ENCODE measurements at places on chromosomes 1 and 21. TPM values are rescaled to one million over a fixed set of nuclear protein-coding genes. Genes with fewer than 3 reads are reported as not detected.

- no peak for DNase-seq
Observed at GRCh38 chr1:59556398-59556797, 258.4 kb upstream of the HOOK1 start.

GRCh38 chr1:162951553-162952315 lies 90.8 kb upstream of the CCDC190 start:
- DNase-seq = no peak

- DNase-seq = no peak
Observed at GRCh38 chr1:181623850-181624249, 140.5 kb downstream of the CACNA1E start.

CDA gene
- 1.8 TPM for total RNA-seq

TCEA3 gene
- total RNA-seq = 199 TPM

GRCh38 chr1:52579415-52579814 lies 22.8 kb upstream of the GPX7 start:
- no peak for DNase-seq

- DNase-seq = no peak
Observed at GRCh38 chr1:101200513-101200912, 36.3 kb upstream of the S1PR1 start.

DNA sequence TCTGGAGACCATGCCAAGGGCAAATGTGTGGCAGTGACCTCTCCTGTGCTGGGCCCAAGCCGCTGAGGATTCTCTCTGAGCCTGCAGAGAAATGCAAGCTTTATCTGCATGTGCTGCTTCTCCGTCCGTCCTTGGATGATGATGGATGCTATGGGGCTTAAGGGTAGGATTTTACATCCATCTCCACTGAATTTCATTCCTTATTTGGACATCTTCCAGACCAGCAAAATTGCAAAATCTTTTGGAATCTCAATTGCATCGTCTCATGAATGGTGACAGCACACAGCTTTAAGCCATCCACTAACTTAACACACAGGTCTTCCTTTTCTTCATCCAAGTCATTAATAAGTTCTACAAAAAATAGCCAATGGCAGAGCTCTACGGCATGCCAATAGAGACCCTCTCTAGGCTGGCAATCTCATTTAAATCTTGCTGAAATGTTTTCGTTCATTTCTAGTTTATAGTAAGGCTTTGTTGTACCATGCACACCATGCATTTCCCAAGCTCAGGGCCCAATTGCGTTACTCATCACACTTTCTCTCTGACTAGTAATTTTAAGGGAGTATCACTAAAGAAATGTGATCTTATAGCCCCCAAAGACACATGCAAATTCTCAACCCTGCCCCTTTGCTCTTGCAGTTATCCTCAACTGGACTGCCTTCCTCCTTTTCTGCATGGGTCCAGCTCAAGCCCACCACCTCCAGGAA lies 11.1 kb downstream of the BATF3 start:
- no peak for DNase-seq

Measured in psoas muscle (tissue), 8 donors.